ENCODE measurements at places on chromosomes 7 and 10.

- peak; percentile 17 for DNase-seq
Measured at GRCh38 chr10:110311357-110311949, 6.7 kb upstream of the SMNDC1 start.

GRCh38 chr10:64173826-64174225 lies 652.6 kb downstream of the REEP3 start:
- DNase-seq, result no peak

GRCh38 chr7:66181845-66182244 lies 23.3 kb upstream of the TPST1 start:
- DNase-seq, result no peak

DNA sequence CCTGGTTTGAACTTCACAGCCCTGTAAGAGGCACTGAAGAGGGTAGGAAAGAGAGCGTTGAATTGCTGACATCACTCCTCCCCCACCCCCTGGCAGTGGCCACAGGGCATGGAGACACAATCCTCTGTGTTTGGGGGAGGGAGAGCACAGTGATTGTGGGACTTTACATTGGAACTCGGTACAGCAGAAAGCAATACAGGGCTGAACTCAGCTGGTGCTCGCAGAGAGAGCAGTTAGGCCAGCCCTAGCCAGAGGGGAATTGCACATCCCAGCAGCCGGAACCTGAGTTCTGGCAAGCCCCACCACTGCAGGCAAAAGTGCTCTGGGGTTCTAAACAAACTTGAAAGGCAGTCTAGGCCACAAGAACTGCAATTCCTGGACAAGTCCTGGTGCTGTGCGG lies 24.0 kb upstream of the CUL1 start:
- DNase-seq, result no peak

GRCh38 chr7:96236198-96237039 lies 85.5 kb downstream of the SLC25A13 start:
- no peak for DNase-seq

GRCh38 chr10:110493832-110494426 lies 3.8 kb upstream of the DUSP5 start:
- no peak for DNase-seq

- DNase-seq, result peak; percentile 94
Measured at GRCh38 chr10:50624413-50624865, 683 bp upstream of the SGMS1 start.

DNA sequence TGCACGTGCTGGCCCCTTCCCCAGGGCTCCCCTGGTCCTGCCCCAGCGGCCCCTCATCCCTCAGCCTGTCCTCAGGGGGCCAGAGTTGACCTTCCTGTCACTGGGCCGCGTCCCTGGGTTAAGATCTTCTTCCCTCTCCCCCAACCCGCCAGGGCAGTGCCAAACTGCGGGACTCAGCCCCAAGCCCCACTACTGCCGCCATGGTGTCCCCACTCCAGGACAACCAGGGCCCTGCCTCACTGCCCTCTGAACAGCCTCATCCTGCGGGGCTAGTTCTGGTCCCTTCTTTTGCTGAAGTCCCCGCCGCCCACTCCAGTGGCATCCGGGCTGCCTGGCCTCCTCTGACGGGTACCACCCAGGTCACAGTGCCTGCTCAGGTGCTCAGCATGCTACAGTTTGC lies 37.5 kb downstream of the UNCX start:
- no peak for DNase-seq

DNA sequence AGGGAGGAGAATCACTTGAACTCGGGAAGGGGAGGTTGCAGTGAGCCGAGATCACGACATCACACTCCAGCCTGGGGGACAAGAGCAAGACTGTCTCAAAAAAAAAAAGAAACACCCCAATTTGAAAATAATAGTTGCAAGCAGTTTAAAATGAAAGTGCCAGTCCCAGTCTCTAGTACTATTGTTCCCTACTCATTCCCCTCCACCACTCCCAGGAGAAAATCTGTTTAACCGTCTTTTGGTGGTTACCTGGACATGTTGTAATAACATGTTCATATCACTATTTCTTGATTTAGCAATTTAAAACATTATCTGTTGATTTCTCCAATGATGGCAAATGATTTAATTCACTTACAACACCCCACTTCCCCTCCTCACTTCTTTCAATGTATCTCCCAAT lies 44.7 kb downstream of the KIFBP start:
- no peak for DNase-seq

DNA sequence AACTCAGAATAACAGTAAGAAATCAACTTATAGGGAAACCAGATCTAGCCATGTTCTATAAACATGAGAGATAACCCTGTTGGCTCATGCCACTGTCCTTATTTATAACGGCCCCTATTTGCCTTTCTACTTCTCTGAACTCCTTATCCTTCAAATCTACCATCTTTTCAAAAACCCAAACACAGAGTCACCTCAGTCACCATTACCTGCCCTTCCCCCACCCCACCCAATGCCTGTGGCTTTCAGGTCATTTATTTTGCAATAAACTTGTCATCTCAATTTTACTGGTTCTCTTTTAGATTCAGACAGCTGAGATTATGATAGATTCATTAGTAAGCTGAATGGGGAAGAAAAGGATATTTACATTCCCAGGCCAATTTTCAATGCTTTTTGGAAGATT lies 53.6 kb downstream of the KMT2C start:
- no peak for DNase-seq

DNA sequence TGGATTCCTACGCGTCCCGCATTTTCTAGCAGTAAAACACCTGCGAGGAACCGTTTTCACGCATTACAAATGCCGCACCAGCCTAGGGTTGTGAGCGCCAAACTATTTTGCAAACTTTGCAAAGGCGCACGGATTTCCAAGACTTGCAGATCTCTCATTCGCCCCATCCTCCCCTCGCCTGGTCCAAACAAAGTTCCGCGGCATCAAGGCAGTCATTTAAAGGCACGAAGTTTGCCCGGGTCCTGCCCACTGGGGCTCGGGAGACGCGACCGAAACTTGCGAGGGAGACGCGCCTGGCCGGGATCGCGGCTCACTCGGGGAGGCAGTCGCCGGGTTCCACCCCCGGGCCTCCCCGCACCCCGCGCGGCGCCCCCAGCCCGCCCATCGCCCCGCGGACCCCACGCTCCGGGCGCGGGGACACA lies 613 bp downstream of the USP6NL start:
- DNase-seq, result no peak

GRCh38 chr7:69799048-69799697 lies 200.9 kb downstream of the AUTS2 start:
- DNase-seq, result no peak

DNA sequence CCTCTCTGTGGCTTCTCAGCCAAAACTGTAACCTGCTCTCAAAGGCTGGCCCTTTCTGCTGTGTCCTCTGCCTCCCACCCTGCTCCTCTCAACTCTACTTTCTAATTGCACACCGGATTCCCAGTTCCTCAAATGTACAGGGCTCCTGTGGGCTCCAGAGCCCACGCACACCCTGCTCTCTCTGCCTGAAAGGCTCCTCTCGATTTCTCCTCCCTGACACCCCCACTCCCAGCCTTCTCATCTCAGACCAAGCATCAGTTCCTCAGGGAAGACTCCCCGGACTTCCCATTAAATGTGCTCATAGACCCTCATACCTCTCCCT lies 111.7 kb upstream of the STEAP1B start:
- no peak for DNase-seq

DNA sequence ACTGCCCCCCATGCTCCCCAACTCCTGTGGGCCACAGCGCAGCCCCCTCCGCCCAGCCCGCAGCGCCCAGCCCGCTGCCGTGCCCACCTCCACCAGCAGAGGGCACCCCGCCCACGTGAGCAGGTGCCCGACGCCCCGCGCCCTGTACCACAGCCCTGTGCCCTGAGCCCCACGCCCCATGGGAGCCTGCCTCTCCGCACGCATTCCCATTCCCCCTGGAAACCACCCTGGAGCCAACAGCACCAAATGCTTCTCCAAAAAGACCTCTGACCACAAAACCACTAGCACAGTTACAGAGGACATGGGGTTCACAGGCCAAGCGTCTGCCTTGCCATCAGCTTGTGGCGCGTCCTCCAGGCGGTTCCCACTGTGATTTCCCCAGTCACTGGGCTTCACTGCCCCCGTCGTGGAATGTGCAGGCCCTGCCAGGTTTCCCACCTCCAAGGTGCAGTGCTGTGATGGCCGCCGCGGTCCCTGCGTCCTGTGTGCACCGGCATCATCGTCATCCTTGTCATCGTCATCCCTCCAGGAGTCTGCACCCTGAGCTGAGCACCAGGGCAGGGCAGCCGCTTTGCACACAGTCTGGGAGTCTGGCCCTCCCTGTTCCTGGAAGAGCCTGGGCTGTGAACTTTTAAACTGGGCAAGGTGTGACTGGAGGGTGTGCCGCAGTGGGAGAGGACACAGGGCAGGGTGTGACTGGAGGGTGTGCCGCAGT lies 61.7 kb downstream of the PWWP2B start:
- DNase-seq, result peak; percentile 52

GRCh38 chr7:149014309-149014708 lies 14.0 kb downstream of the PDIA4 start:
- DNase-seq, result no peak

GRCh38 chr7:85081392-85081791 lies 105.5 kb downstream of the SEMA3D start:
- DNase-seq, result no peak

DNA sequence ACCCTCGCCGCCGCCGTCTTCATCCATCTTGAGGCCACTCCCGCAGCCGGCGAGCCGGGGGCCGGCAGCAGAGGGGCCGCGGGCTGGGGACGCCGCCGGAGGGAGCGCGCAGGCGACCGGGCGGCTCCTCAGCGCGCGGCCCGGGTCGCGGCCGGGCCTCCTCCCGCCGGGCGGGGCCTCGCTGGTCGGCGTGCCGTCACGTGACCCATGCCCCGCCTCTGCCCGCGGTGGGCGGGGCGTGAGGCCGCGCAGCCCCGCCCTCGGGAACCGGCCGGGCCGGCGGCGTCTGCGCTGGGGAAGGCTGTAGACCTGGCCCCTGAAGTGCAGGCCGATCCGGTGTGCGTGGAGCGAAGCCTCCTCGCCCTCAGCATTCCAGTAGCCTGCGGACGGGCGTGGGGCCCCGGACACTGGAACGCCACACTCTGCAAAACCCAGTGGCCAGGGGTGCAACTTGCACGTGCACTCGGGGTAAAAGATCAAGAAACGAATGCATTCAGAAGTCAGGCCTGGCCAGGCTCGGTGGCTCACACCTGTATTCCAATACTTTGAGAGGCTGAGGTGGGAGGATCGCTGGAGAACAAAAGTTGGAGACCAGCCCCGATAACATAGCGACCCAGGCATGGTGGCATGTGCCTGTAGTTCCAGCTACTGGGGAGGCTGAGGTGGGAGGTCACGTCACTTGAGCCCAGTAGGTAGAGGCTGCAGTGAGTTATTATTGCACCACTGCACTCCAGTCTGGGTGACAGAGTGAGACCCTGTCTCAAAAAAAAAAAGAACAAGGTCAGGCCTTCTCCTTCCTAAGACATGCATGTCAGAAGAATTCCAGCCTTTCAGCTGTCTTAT lies at the start of gene CYTH3:
CYTH3 (minus strand) TSS at position 144 of the 843 bp plus-strand sequence; CDS start at position 27, 117 bp downstream.
- DNase-seq, result peak; percentile 68

DNA sequence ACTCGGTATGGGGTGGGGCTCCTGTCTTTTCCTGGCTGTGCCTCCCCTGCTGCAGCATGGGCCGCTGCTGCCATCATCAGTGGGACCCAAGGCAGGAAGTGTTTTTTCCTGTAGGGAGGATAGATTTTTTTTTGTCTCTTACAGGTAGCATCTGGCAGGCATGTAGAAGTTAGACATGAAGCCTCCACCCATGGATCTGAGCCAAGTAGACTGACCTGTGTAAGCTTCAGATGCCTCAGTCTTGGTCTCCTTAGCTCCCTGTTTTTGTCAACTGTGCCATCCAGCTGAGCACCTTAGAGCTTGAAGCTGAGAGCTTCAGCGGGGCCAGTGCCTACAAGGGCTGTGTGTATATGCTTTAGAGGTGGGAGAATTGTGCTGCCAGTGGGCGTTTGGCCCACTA lies 93.5 kb downstream of the AUTS2 start:
- DNase-seq, result no peak

DNA sequence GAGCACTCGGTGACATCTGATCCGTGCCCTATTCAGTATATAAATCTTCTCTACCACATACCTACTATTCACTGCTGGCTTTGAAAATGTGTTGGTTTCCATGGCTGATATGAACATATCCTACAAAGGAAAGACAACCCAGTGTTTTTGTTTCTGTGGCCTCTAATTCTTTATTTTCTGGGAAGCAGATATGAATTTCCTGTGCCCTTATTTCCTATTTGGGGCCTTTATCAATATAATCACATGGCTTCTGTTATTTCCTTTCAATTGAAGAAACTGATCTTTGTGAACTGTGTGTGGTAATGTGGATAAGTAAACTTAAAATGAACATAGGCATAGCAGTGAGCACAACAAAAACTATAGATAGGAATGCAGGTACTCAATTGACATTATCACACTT lies 10.6 kb downstream of the CCNJ start:
- DNase-seq, result no peak

- no peak for DNase-seq
Measured at GRCh38 chr10:128622706-128623105, 496.5 kb upstream of the MKI67 start.

DNA sequence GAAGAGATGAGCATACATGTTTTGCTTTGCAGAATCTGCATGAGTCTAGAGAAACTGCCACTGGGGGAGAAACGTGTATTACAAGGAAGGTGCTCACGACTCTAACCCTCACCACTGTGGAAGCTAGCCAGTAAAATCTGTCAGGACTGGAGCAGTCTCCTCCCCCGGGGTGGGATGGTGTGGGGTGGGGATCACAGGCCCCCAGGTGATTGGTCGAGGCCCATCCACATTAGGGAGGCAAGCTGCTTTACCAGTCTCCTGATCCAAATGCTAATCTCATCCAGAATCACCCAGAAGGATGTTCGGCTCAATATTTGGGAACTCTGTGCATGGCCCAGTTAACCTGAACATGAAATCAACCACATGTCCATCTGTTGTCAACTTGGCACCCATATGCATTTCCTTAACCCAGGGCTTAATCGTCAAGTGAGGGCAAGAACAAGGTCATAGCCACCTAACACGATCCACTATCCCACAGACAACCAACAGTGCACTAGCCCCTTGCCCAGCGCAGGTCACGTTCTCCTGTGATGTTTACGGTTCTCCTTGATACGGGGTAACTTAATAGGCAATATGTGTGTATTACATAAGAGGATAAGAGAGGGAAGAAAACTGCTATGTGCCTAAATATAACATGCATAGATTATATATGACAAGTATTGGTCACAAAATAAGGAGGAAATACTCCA lies 40.8 kb downstream of the DNAJB6 start:
- DNase-seq, result no peak

DNA sequence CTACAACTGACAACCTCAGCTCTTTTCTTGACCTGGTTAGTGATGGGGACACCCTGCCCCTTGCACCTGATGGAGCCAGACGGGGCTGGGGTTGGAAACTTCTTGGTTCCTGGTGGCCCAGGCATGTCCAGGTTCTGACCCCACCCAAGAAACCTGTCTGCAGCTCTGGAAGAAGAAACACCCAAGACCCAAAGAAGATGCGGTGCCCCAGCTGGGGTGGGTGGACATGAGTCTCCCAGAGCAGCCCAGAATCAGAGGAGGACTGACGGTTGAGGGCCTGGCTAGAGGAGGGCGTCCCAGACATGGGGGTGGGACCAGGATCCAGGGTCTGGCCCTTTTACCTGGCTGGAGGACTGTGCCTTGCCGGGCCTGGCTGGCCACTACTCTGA lies 202.4 kb downstream of the GLRX3 start:
- no peak for DNase-seq

- no peak for DNase-seq
Measured at GRCh38 chr7:86968618-86969017, 90.8 kb downstream of the ELAPOR2 start.

GRCh38 chr10:75410132-75411005 lies 8.8 kb upstream of the ZNF503 start:
- no peak for DNase-seq

Data from activated T-cell treated with anti-CD3 and anti-CD28 coated beads for 24 hours (primary cell).